CD4-positive, alpha-beta T cell treated with Interleukin-6 at 100 ng/mL for 8 hours (primary cell): ENCODE measurements at places on chromosomes 1 and 21.

DNA sequence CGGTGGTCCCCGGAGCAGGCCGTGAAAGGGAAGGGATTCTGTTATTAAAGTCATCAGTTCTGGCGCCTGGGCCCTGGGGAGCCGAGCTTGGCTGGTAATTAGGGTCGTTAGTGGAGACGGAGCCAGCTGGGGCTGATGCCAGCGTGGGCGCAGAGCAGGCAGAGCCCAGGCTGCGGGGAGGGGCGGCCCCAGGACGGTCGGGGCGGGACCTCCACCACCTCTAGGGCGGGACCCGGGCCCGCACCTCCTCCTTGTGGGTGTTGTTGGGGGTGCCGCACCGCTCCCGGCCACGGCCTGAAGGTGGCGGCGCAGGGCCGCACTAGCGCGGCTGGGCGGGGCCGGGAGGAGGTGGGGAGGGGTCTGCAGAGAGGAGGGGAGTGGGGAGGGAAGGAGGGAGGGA, 470.6 kb downstream of the PTPRU start:
- DNase-seq, result no peak

- no peak for DNase-seq
Measured at GRCh38 chr1:84615790-84616189, 41.5 kb upstream of the CTBS start.

DNA sequence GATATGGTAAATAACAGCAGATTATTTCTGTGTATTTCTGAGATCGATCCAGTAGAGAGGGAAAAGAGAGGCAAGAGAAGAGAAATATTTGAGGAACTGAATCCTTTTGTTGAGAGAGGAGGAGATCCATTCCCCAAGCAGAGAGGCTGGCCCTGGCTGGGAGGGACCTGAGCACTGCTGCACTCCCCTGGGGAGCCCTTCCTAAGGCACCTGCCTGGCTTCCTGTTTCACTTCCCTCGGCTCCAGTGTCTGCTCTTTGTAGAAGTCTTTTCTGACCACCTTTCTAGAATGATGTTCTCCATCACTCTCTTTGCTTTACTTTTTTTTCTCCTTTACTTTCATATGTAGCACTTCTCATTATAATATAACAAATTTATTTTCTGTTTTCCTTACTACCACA, 42.3 kb upstream of the SLC6A9 start:
- no peak for DNase-seq

DNA sequence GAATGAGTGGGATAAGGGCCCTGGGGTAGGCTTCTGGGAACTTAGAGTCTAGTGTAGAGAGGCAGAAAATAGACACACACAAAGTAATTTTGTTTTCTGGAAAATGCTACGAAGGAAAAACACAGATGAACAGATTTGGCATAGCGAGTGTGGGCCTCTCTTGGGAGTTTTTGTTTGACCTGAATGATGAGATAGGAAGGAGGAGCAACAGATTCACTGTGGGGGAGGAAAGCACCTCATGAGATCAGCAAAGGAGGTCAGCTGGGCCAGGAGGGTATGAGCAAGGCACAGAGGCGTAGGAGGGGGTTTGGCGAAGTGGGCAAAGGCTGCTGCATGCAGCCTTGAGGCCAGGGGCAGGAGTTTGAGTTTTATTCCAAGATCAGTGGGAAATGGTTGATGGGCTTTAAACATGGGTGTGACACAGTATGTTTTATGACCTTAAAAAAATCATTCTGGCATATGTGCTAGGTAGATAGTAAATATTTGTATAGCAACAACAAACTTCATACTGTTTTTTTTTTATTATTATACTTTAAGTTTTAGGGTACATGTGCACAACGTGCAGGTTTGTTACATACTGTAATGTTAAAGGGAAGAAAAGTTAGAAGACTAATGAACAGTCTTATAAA, 57.9 kb downstream of the FGGY start:
- no peak for DNase-seq

- no peak for DNase-seq
Measured at GRCh38 chr1:84763912-84764680, 73.8 kb upstream of the SSX2IP start.

DNA sequence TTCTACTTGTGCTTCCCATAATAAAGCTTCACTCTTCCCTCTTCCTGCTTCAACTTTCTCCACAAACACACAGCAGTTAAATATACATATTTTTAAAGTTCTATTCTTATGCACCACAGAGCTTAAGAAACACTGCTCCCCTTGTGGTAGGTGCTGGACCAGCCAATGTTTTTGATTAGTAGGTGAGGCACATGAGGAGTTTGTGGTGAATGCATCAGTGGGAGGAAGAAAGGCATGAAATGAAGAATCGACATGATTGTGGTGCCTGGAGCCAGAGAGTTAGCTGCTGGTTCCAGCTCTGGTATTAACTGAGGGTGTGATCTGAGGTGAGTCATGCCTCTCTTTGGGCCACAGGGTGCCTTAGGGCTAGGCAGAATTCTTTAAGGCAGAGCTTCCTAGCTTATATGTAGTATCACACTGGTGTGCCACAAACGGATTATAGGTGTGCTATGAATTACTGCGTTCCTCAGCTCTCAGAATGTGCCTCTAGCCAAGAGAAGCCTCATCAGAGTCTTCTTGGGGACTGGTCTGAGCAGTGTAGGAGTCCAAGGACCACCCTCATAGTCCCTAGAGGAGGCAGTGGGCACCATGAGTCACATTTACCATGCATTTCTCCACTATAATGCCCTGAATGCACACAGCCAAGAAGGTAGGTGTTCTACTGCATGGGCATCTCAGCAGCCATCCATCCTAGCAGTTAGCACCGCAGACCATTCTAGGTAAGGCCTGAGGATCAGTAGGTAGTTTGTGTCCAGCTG, 97.4 kb upstream of the SGIP1 start:
- DNase-seq, result peak; percentile 48

DNA sequence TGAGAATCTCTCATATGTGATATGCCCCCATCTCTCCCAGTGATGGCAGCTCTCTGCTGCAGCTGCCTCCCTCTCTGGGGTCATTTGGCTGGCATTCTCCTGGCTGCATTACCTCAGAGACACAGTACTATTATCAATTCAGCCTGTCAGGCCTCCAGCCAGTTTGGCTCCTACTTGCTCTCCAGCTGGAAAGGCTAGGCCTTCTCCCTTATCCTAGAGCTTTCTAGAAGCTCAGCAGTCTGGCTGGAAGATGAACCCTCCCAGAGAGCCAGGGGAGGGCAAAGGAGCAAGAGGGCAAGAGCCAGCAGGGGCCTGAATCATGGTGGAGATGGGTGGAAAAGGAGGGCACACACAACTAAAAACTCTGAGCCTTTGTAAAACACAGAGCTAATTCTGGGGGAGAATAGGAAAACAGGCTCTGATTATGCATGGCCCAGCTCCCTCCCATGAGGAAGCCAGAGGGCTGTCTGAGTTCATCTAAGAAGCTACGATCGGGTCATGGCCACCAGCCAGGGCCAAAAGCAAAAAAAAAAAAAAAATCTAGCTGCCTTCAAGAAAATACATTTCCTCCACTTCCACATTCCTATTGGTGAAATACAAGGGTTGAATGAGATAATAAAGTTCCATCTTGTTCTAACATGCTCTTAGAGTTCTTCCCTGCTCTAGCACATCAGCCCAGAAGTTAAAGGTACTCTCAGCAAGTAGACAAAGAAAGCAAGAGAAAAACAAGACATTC, 8.8 kb downstream of the LAMB3 start:
- DNase-seq, result no peak

DNA sequence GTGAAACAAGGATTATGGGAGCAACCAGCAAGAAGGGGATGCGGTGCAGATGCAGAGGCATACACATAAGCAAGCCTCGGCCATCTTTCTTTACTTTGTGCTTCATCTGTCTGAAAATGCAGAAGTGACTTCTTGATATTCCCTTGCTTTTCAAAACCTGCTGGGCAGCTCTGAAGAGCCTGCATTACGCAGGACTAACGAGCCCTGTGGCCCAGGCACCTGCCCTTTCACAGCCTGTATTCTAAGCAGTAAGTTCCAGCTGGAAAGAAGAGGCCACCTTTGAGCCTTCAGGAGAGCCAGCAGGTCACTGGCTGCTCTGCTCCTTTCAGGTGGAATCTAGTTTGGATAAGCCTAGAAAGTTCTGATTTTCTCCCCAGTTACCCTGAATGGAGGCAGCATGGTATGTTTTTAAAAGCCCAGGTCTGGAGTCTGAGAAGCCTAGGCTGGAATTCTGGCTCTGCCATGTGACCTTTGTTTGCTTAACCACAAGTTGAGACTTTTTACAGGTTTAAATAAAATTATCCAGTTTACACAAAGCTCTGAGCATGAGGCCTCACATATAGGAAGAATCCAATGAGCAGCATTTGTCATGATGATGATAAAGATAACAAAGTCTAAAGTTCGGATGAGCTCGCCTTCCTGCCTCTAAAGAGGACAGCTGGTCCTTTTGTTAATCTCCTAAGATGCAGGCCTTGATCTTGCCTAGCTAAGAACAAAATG, 122.9 kb downstream of the UBR4 start:
- no peak for DNase-seq

GRCh38 chr21:39353295-39353694, 4.4 kb upstream of the HMGN1 start:
- DNase-seq, result no peak

DNA sequence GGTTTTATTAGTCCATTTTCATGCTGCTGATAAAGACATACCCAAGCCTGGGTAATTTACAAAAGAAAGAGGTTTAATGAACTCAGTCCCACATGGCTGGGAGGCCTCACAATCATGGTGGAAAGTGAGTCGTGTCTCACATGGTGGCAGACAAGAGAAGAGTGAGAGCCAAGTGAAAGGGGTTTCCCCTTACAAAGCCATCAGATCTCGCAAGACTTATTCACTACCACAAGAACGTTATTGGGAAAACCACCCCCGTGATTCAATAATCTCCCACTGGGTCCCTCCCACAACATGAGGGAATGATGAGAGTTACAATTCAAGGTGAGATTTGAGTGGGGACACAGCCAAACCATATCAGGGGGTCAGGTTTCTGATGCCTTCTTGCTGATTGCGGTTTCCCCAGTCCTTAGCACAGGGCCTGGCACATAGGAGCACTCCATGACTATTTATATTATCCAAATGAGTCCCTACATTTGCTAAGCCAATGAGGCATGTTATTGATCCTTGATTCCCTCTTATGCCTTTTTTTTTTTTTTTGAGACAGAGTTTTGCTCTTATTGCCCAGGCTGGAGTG, 35.3 kb upstream of the PAXBP1 start:
- DNase-seq, result no peak

- DNase-seq, result no peak
Measured at GRCh38 chr1:30295674-30296073, 427.7 kb downstream of the MATN1 start.

GRCh38 chr1:43611950-43612349, 38.0 kb upstream of the KDM4A start:
- DNase-seq, result no peak

GRCh38 chr1:173063171-173063570, 12.4 kb upstream of the TNFSF18 start:
- no peak for DNase-seq

GRCh38 chr1:172775606-172776005, 116.7 kb downstream of the FASLG start:
- no peak for DNase-seq

- peak; percentile 52 for DNase-seq
Measured at GRCh38 chr1:228463559-228464455, 23.4 kb upstream of the RNF187 start.

GRCh38 chr1:155321639-155322503, 1.2 kb downstream of the RUSC1 start:
- DNase-seq, result no peak

DNA sequence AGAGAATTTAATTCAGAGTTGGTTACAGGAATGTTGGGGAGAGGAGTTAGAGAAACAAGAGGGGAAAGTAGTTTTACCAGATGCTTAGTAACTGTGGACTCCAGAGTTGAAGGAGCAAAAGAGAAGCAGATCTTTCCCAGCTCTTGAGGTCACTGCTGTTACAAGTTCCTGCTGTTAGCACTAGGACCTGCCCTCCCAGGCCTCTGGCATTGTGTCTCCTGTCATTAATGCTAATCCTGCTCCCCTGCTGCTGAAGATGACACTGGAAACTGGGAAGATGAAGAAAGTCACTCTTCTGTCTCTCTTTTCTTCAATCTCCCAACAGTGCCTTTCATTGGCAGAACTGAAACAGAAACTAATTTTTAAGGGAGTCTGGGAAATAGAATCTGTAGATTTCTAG, 845.6 kb downstream of the ADGRL2 start:
- DNase-seq, result no peak

DNA sequence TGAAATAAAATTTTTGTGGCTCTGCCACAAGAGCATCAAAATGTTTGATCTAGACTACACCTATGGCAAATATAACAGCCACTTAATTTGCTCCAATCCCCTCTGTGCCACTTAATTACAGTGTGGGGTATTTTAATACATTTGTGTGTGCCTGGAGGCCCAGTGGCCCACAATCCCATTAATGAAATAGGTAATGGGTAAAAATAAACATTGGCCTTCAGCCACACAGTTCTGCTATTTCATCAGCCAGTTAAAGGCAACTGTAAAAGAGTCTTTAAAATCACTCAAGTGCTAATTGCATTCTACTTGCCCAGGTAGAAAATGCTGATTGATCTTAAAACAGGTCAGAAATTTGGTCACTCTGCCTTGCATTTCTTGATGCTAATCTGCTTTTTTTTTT, 151.6 kb upstream of the UBE2U start:
- DNase-seq, result no peak

DNA sequence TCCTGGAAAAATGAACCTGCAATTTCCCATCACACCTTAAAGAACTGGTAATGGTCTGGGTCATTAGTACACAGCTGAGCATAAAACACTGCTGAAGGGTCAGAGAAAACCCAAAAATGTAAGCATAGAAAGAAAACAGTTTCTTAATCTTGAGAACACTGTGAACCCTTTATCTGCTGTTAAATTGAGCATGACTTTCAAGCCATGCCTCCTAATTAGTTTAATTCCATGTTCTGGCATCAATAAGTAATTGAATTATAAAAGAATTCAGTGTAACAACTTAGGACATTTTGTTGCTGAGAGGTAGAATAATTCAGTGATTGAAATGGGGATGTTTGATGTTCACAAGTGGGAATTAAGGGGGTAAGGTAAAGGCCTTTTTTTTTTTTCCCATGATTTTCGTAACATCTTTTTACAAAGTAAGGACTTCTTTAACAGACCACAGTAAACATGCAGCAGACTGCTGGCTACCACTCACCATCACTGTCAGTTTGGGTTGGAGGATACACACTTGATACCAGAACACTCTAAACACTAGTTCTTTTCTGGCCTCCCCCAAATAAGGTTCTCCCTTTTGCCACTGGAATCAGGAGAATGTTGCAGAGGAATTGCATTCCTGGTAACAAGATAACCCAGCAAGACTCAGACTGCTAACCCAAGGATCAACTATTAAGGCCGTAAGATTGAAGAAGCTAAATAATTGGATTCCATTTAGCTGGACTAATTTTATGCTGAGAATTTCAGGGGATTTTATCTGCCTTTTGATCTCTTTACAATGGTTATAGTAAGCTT, 3.0 kb downstream of the RWDD3 start:
- no peak for DNase-seq
